Breast epithelium (tissue), 4 donors: ENCODE measurements at places on chromosomes 7 and 10.

DNA sequence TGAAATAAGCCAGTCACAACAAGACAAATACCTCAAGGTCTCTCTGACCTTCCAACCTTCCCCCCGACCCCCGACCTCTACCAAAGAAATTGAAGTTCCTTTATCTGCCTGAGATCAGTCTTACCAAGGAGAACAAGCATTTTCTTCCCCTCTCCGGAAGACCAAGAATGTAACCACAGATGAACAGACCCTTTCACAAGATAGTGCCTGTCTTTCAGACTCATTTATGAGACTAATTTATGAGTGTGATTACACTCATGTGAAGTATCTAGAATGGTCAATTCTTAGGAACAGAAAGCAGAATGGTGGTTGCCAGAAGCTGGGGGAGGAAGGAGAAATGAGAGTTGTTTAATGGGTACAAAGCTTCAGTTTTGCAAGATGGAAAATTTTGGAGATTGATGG is 108.9 kb upstream of the MKLN1 start:
- DNase-seq: no peak

DNA sequence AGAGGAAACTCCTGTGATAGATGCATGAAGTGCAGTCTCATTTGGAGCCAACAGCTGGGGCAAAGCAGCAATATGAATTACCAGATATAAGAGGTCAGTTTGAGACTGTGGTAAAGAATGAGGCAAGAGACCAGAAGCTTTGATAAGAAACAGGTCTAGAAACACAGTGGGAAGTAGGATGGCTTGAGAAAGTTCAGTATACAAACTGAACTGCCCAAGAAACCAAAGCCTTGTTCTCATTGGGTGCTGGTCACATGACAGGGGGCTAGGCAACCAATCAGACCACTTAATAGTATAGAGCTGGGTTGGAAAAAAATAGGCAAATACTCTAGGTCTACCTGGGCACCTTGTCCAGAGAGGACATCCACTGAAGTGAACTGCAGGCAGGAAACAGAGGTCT is 46.2 kb upstream of the PLCE1 start:
- DNase-seq: no peak

GRCh38 chr10:104077247-104077646 is 8.4 kb downstream of the COL17A1 start:
- no peak for DNase-seq

- DNase-seq: no peak
Measured at GRCh38 chr10:18233775-18234174, 93.6 kb downstream of the CACNB2 start.

DNA sequence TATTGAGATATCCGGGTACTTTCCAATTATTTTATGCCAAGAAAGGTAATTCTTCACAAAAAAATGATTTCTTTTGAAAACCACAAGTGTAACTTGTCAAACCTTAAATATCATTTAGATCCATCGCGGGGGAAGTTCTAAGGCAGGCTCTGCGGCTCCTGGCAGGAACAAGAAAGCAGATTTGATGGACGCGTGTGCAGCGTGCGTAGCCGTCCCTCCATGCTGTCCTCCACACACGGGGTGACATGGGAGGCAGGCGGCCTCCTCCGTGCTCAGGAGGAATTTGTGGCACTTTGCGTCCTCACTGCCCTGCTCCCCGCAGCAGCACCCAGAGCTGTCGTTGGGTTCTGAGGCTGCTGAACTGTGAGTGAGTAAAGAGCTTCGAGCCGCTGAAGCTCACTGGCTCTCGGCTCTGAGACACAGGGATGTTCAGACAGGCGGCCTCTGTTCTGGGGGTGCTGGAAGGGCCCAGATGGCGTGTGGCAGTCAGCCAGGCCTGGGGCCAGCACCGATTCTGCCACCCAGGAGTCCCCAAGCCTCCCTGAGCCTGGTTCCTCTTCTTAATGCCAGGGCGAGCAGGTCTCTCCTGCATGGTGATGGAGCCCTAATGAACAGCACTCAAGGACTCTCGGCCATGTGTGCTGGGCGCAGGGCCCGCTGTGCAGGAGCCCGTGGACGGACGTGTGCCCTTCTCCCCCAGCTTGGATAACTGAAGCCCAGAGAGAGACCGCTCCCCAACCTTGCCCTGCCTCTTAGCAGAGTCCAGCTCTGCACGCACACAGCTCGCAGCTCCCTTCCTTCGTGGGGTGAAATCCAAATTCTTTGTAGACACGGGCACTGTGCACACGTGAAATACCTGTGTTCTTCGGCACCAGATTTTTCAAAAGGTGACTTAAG is 185.4 kb upstream of the SHH start:
- peak; percentile 22 for DNase-seq

- no peak for DNase-seq
Measured at GRCh38 chr7:108875139-108875538, 305.5 kb downstream of the DNAJB9 start.

DNA sequence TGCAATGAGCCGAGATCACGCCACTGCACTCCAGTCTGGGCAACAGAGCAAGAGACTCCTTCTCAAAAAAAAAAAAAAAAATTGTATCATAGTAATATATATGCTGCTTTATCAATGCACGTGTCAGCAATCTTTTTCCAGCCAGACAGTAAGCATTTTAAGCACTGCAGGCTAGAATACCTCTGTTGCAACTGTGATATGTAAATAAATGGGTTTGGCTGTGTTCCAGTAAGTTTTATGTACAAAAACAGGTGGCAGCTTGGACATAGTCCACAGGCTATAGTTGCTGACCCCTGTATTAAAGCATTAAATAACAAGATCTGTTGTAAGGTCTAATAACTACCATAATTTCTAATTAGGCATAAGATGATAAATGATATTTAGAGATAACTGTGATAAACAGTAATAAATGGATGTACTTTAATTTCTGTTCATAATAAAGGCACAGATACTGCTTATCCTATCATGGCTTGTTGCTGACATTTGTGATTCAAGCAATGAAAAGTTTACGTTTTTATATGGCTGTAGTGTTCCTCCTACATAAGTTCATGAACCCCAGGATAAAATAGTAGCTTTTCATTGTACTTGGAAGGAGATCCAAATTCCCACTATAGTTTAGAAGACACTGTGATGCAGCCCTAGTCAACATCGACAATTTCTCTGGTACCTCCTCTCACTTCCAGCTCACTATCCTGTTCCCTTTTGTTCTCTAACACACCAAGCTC is 161.4 kb downstream of the ELMO1 start:
- no peak for DNase-seq
